Stimulated activated CD4-positive, alpha-beta T cell treated with anti-CD3 and anti-CD28 coated beads, Interleukin-15, amount 100 ng/mL, for 1 hour (primary cell): ENCODE measurements at places on chromosomes 16 and 17.

- DNase-seq: no peak
These were observed 32.8 kb downstream of the DNAH2 start for GRCh38 chr17:7750321-7750821.

GRCh38 chr16:70523743-70524398, at the start of gene SF3B3:
Gene SF3B3, plus strand, starts transcription at chr16:70523816. Its CDS starts 2,841 bp downstream, at chr16:70526657.
- peak; percentile 57 for DNase-seq

DNA sequence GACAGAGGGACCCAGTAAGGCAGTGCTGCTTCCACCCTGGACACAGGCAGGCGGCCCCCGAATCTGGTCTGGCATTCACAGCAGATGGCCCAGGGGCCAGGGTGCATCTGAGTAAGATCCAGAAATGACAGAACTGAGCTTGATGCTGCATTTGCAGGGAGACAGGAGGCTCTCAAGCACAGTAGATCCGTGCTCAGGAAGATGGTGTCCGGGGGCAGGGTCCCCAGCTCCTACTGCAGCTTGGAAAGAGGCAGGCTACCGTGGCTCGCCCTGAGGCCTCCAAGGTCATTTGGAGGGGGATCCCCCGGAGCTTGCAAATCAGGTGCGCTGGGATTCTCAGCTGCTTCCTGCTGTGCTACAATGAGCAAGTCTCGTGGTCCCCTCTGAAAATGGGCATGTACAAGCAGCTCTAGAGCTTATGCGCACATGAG, 2.2 kb downstream of the C16orf95 start:
- no peak for DNase-seq

DNA sequence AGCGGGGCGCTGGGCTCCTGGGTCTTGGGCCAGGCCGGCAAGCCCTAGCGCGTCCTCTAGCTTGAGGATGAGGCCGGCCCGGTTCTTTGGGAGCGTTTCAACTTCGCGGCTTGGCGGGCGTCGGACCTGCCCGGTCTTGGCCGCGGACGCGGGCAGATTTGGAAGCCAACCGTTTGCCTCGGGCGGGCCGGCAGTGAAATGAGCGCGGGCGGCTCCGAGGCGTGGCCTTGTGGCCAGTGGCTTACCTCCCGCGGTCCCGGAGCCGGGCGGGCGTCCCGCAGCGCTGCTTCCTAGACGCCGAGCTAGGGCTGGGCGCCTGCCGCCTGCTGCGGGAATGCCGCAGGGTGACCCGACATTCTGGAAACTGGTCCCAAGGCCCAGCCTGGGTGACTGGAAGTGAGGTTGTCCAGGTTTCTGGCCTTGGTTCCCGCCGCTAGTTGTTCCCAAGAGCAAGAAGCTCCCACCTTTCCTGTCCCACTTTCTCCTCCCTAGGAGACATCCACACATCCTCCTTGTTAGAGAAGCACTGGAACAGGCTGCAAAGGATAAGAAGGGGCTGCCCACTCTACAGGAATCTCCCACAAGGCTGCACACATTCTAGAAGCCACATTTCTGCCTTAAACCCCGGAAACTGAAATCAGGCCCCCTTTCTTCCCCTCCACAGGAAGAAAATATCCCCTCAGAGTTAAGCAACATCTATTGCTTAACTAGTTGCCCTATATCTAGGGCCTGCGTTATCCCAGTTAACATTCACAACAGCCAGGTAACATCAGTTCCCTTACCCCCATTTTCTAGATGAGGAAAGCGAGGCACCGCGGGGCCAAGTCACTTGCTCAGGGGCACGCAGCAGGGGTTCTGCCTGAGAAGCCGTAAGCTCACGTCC, 4.5 kb upstream of the CBX8 start:
- DNase-seq: no peak

GRCh38 chr16:11363927-11364258, 18.6 kb downstream of the RMI2 start:
- DNase-seq: no peak

- DNase-seq: no peak
These were observed 4.1 kb downstream of the FAM171A2 start for GRCh38 chr17:44359458-44360143.
